ENCODE measurements at places on chromosomes 7 and 10.

DNA sequence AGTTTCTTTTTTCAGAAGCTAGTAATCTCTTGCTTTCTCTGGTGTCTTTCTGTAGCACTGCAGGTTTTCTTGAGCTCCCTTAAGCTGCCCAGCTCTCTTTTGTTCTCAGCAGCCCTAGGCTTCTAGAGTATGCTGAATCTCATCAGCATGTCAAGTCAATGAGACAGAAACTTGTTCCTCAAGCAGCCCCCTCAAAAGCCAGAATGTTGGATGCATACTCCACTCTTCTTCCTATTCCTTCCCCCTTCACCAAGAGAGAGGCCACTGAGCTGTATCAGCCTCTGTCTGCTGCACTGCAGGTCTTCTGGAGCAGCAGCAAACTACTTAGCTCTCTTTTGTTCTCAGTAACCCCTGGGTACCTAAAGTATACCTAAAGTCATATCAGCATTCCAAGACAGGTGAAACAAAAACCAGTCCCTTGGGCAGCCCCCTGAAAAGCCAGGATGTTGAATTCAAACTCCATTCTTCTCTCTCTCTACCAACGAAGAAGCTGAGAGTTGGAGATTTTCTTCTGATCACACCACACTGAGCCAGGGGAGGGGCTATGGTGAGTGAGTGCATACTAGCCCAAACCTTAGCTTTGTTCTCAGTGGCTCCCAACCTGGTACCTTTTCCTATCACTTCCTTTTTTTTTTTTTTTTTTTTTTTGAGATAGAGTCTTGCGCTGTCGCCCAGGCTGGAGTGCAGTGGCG is 73.3 kb upstream of the WAC start:
- DNase-seq = no peak

- no peak for DNase-seq
Measured at GRCh38 chr7:156612930-156613329, 27.6 kb upstream of the RNF32 start.

GRCh38 chr10:72083790-72084459 is 4.4 kb downstream of the SPOCK2 start:
- no peak for DNase-seq

DNA sequence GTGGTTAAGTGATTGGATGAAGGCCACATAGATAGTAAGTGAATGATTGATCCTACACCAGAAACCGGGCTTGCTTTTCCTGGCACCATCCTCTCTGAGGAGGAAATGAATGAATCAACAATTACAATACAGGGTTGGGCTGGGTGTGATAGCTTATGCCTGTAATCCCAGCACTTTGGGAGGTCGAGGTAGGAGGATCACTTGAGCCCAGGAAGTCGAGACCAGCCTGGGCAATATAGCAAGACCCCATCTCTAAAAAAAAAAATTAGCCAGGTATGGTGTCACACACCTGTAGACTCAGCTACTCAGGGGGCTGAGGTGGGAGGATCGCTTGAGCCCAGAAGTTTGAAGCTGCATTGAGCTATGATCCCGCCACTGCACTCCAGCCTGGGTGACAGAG is 111.5 kb downstream of the COL26A1 start:
- DNase-seq = no peak

DNA sequence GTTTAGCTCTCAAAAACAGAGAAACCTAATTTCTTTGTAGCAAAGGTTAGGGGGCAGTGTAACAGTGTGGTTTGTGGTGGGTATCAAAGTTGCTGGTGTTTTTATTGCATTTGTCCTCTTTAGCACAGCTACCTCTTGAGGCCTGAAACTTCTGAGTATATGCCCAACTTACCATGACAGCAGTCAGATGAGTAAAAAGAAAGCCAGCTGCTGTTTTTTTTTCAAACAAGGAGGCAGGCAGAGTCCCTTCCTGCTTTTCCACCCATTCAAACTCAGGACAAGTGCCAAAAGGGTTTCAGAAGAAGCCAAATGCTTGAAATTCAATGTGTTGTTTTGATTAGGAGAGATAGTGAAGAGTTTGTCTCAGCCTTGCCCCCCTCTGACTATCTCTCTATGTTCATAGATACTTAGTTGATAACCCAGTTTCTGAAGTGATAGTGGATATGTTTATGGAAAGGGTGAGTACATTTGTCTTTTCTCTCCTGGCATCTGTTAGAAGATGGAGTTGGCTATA is 23.1 kb downstream of the GBF1 start:
- DNase-seq = no peak

DNA sequence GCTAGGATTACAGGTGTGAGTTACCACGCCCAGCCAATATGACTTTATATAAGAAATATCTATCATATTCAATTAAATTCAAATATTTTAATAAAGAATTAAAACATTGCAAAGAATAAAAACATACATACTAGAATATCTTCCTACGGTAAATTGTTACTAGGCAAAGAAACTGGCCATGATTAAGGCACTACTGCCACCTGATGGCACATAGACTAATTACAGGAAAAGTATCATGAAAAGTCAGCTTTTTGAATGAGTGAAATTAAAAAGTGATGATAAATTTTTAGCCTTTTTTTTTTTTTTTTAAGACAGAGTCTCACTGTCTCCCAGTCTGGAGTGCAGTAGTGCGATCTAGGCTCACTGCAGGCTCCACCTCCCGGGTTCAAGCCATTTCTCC is 30.9 kb downstream of the MRPS33 start:
- DNase-seq = no peak

GRCh38 chr7:116736927-116737715 is 65.1 kb downstream of the MET start:
- DNase-seq = no peak

- DNase-seq = peak; percentile 60
Measured at GRCh38 chr10:76984559-76985443, 652.8 kb downstream of the KCNMA1 start.

GRCh38 chr7:46369933-46370654 is 449.0 kb upstream of the IGFBP3 start:
- no peak for DNase-seq

DNA sequence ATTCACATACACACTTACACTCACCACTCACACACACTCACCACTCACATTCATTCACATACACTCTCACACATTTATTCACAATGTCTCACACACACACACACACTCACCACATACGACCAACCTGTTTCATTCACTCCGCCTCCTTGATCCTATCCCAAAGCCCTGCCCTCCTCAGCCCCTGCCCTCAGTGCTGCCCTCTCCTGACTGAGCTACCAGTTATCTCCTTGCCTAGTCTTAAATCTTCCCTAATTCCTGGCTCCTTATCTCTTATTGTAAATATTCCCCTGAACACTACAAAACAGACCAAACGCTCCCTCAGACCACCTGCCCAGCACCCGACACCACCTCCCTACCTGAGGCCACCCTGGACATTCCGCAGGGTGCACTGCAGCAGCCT is 26.1 kb upstream of the C10orf120 start:
- no peak for DNase-seq

DNA sequence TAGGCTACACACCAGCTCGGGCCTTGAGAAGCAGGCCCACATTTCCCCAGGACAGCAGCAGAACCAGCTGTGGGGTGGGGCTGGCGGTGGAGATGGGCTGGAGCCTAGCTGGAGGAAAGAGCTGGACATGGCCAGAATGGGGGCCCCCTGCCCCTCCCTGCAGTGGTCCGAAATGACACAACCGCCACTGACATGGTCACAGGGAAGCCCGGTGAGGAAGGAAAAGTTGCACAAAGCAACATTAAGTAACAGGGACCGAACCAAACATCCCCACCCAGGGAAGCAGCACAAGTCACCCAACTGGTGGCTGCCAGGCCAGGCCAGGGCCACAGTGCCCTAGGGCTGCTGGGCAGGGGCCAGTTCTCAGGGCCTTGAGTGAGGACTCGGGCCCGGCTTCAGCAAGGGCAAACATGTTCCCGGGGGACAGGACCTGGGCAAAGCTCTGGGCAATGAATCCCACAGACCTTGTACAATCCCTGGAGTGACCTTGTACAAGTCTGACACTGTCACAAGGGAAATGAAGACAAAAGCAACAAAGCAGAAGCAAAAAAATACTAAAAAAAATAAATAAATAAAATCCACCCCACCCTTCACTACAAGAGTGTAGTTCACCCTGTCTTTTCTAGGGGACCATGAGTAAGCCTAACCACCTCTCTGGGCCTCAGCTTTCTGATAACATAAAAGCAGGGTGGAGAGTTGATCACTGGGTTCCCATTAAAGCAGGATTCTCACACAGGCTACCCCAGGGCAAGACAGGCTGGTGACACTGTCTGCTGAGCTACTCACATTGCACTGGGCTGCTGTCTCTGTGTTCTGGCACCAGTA is 33.0 kb downstream of the PSAP start:
- DNase-seq = no peak
